ENCODE measurements at places on chromosomes 3 and 15. TPM values are rescaled to one million over a fixed set of nuclear protein-coding genes. Genes with fewer than 3 reads are reported as not detected.

GRCh38 chr3:2512881-2513280 lies 414.2 kb downstream of the CNTN4 start:
- 0 out of 2 replicates have a peak, but pooled peaks cover 6% of the 10 kb centered on the region for H3K4me1 ChIP-seq
- H3K36me3 ChIP-seq, result no peaks in the 10 kb centered on the region
- no peak overlapping the region for H3K27ac ChIP-seq
- no peak for DNase-seq

DNA sequence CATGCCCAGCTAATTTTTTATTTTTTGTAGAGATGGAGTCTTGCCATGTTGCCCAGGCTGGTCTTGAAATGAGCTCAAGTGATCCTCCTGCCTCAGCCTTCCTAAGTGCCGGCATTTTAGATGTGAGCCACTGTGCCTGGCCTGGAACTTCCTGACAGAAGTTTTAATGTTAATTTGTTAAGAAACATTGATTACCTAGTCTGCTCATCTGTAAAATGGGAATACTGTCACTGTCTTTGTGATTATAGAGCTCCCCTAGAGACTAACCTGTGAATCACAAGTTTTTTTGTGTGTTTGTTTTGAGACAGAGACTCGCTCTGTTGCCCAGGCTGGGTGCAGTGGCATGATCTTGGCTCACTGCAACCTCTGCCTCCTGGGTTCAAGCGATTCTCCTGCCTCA lies 4.3 kb upstream of the EIF3J start:
- H3K27me3 ChIP-seq, result no peaks in the 10 kb centered on the region
- H3K4me3 ChIP-seq, result no peak overlapping the region
- 0 out of 2 replicates have a peak, but pooled peaks cover 4% of the 10 kb centered on the region for H3K36me3 ChIP-seq
- peak; percentile 49 for DNase-seq
- H3K27ac ChIP-seq, result no peak overlapping the region

DNA sequence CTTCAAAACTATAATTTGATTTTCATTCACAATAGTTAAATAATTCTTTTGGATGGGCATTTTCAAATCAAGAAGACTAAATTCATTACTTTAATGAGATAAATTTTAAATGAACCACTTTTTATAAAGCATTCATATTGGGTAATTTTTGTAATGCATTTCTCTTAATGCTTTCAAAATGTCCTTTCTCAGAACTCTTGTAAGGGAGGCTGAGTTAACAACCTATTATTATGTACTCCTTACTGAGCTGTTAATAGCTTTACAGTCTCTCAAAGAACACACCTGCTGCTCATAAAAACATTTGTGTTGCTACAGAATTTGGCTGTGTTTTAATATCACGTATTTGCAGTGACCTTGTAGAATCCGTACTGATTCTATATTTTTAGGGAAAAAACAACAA lies 334.0 kb upstream of the ARL6 start:
- no peaks in the 10 kb centered on the region for H3K27me3 ChIP-seq
- H3K27ac ChIP-seq, result no peak overlapping the region
- H3K4me1 ChIP-seq, result peaks cover 13% of the 10 kb centered on the region
- H3K4me3 ChIP-seq, result no peak overlapping the region

DNA sequence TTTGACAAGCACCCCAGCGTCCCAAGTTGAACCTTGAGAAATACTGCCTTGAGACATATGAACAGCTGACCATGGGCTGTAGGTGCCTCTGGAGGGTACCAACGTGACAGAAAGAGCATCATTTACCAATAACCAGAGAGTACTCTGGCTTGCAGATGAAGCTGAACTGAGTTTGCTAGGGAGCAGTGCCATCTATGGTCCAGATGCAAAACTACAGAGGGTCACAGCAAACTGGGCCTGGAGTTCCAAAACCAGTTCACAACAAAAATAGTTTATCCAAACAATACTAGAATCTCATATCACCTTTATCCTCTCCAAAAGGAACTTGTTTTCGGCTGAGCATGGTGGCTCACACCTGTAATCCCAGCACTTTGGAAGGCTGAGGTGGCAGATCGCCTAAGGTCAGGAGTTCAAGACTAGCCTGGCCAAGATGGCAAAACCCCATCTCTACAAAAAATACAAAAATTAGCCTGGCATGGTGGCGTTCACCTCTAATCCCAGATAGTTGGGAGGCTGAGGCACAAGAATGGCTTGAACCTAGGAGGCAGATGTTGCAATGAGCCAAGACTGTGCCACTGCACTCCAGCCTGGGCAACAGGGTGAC lies 69.3 kb downstream of the CHAC1 start:
- no peak overlapping the region for H3K4me3 ChIP-seq
- H3K27ac ChIP-seq, result no peak overlapping the region
- H3K27me3 ChIP-seq, result no peaks in the 10 kb centered on the region
- H3K4me1 ChIP-seq, result no peaks in the 10 kb centered on the region
- peaks cover 36% of the 10 kb centered on the region for H3K36me3 ChIP-seq

- peak; percentile 38 for DNase-seq
- no peak overlapping the region for H3K4me3 ChIP-seq
- no peaks in the 10 kb centered on the region for H3K36me3 ChIP-seq
- no peak overlapping the region for H3K27ac ChIP-seq
- peaks cover 28% of the 10 kb centered on the region for H3K4me1 ChIP-seq
These were observed 115.8 kb upstream of the ARHGEF3 start for GRCh38 chr3:56917361-56918110.

DNA sequence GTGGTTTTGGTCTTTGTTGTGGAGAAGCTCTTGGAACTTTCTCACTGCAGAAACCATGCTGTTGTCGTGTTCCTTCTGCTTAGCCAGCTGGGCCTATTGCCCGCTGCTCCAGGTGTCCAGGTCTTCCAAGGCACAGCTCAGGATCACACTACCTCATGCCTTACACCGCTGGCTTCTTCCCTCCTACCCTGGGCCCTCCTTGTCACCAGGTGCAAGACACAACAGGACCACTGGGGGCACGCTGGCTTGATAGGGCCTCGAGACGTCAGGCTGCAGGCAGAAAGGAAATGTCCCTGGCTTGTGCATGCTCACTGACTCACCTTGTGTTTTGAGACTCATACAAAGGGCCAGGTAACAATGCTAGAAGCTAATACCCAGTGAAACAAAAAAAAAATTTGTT lies 32.3 kb downstream of the PAQR9 start:
- H3K4me1 ChIP-seq, result peaks cover 4% of the 10 kb centered on the region
- peak; percentile 67 for DNase-seq
- H3K4me3 ChIP-seq, result no peak overlapping the region
- no peaks in the 10 kb centered on the region for H3K36me3 ChIP-seq

GRCh38 chr3:140180603-140181002 lies 245.6 kb downstream of the CLSTN2 start:
- H3K36me3 ChIP-seq, result no peaks in the 10 kb centered on the region
- no peak overlapping the region for H3K4me3 ChIP-seq
- no peaks in the 10 kb centered on the region for H3K27me3 ChIP-seq
- DNase-seq, result no peak
- H3K4me1 ChIP-seq, result no peaks in the 10 kb centered on the region
- H3K27ac ChIP-seq, result no peak overlapping the region

DNA sequence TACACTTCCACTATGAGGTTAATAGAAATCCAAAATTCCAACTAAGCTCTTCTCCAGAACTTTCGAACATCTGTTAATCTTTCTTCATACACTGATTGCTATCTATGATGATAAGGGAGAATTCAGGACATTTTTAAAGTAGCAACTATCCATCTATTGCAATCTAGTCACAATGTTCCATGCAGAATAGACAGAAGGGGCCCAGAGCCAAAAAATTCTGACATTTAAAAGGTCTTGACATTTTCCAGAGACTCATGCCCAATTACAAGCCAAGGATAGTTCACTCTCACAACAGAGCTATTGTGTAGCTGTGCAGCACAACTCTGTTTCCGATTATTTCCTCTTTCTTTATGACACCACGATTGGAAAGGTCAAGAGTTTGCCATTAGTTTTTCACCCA lies 999.7 kb upstream of the ALCAM start:
- H3K27ac ChIP-seq, result no peak overlapping the region
- no peaks in the 10 kb centered on the region for H3K4me1 ChIP-seq
- no peaks in the 10 kb centered on the region for H3K27me3 ChIP-seq
- no peaks in the 10 kb centered on the region for H3K36me3 ChIP-seq
- H3K4me3 ChIP-seq, result no peak overlapping the region

DNA sequence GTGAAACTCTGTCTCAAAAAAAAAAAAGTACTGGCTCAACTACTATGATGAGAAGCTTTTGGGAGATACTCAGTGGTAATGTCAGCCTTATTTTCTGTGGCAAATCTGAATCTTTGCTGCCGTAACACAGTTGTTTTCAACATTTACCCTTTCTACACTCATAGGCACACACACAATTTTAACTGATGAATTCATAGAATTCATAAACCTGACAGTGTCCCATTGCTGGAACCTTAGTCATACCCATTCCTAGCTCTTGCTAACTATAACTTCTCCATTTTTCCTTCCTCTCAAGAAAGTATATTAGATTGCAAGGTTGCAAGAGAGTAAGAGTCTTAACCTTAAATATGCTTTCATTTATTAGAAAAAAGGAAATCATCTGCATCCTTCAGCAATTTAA lies 496.6 kb downstream of the FHIT start:
- no peak for DNase-seq
- H3K4me1 ChIP-seq, result peaks cover 3% of the 10 kb centered on the region
- H3K27me3 ChIP-seq, result no peaks in the 10 kb centered on the region
- H3K4me3 ChIP-seq, result no peak overlapping the region
- H3K27ac ChIP-seq, result no peak overlapping the region

GRCh38 chr3:129650256-129650872 lies 43.9 kb upstream of the PLXND1 start:
- H3K36me3 ChIP-seq, result no peaks in the 10 kb centered on the region
- H3K27ac ChIP-seq, result peak overlapping the region; percentile 80
- H3K4me1 ChIP-seq, result peaks cover 25% of the 10 kb centered on the region

DNA sequence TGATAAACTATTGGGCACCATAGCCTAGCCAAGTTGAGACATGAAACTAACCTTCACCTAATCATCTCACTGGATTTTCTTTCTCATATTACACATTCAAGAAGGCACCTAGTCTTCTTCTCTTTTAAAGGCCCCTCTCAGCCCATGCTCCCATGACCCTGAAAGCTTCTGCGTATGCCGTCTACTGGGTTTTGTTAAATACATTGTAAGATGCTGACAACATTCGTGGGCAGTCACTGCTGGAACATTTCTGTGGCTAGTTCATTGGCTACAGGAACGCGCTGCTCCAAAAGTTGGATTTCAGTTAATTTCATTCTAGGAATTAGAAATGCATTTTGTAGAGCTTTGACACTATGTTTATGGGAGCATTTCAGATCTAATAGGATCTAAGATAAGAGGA lies 52.3 kb upstream of the CHD2 start:
- no peak for DNase-seq
- peaks cover 6% of the 10 kb centered on the region for H3K4me1 ChIP-seq
- H3K36me3 ChIP-seq, result no peaks in the 10 kb centered on the region
- no peak overlapping the region for H3K4me3 ChIP-seq

Gene HYAL1
- polyA plus RNA-seq, result 1.7 TPM

Gene EPHA6
- 0.37 TPM for polyA plus RNA-seq

Gene CORO2B
- polyA plus RNA-seq, result 1.4 TPM

Gene NAA80
- 11.2 TPM for polyA plus RNA-seq

Gene EPHB3
- 0.54 TPM for polyA plus RNA-seq
